ENCODE measurements at places on chromosomes 2 and 18. TPM values are rescaled to one million over a fixed set of nuclear protein-coding genes. Genes with fewer than 3 reads are reported as not detected.

Gene TRABD2A
- total RNA-seq, result 14.0 TPM

Gene EHD3
- total RNA-seq, result 7.4 TPM

Gene CCDC150
- total RNA-seq, result 4.5 TPM

Gene STAMBP
- total RNA-seq, result 53.5 TPM

Gene LHCGR
- total RNA-seq, result not detected

Gene HOXD1
- 0.26 TPM for total RNA-seq

Gene HOXD8
- total RNA-seq, result 6.2 TPM

Gene ERFE
- 7.6 TPM for total RNA-seq

Gene TUBA3D
- 10.3 TPM for total RNA-seq

Gene MAP3K19
- total RNA-seq, result not detected

Gene EGR4
- total RNA-seq, result 0.19 TPM

Gene NAPG
- total RNA-seq, result 11.3 TPM

Gene NEMP2
- 5.5 TPM for total RNA-seq

Gene COLEC12
- total RNA-seq, result 0.06 TPM

Gene DYSF
- total RNA-seq, result 0.55 TPM

Gene TMEM178A
- total RNA-seq, result 0.10 TPM
